Inflammatory macrophage treated with lipopolysaccharide for 1 hour (primary cell): ENCODE measurements at places on chromosomes 1 and 21.

GRCh38 chr21:34141373-34141772, 68.0 kb downstream of the MRPS6 start:
- no peak for DNase-seq

GRCh38 chr1:179575497-179576314, at the start of gene NPHS2:
Gene NPHS2, minus strand, starts transcription at chr1:179575948. Its CDS starts 84 bp downstream, at chr1:179575864.
- DNase-seq = no peak

- no peak for DNase-seq
Measured at GRCh38 chr1:180842491-180843275, 70.0 kb upstream of the KIAA1614 start.

DNA sequence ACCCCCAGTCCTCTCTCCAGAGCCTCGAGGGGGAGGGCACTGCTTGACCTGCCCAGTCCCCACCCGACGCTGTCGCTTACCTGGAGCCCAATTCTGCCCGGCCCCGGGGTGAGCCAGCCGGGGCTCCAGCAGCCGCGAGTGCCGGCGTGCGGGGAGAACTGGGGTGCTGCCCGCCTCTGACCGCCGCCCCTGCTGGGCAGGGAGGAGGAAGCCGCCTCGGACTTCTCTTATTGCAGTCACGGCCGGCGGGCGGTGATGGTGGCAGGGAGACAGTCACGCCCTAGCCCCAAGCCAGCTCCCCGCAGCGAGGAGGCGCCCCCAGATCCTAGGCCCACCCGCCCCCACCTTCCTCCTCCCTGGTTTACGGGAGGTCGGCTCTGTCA, at the start of gene FGR:
FGR (minus strand) TSS at position 201 of the 383 bp plus-strand sequence. CDS start 11,269 bp downstream, outside the sequence.
- peak; percentile 72 for DNase-seq

- DNase-seq = no peak
Measured at GRCh38 chr1:207565546-207566468, 69.8 kb downstream of the CR1 start.

DNA sequence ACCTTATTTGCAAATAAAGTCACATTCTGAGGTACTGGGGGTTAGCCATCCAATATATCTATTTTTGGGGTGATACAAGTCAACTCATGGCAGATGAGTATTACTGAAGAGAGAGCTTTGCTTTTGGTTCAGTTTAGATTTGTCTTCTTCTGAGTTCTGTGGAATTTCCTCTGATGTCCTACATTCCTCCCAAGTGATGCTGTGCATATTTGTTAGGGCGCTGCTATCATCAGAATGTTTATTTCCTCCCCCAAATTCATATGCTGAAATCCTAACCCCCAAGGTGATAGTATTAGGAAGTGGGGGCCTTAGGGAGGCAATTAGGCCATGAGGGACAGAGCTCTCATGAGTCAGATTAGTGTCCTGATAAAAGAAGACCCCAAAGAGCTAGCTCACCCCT, 96.2 kb upstream of the WLS start:
- no peak for DNase-seq

DNA sequence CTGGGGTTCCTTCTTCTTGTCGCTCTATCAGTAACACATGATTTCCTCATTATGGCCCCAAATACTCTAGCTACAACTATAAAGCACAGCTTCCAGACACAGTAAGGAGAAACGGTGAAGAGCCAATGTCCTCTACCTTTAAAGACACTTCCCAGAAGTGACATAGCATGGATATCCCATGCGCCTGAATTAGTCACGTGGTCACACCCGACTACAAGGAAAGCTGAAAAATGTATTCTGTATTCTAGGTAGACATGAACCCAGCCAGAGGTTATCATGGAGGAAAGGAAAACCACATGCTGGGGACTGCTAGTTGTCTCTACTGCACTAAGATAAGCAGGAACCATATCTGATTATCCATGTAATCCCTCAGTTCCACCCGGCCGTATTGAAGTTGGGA, 244.3 kb downstream of the LMX1A start:
- DNase-seq = no peak
